ENCODE measurements at places on chromosomes 5 and 9.

GRCh38 chr5:79285833-79286232 is 49.9 kb downstream of the JMY start:
- no peak for DNase-seq

DNA sequence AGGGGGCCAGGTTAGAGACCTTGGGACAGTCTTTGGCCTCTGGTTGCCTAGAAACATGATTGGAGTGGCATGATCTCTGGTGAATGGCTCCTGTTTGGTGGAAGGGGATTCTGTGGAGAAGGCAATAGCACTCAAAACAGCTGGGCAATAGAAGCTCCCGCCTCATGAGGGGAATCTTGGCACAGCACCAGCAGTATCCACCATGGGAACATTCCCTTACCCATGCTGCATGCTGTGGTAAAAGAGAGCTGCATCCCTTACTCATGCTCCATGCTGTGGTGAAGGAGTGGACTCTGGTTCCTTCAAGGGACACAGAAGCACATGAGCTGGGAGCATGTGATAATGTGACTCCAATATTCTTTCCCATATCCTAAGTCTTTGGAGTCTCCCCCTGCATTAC is 160.6 kb downstream of the PJA2 start:
- DNase-seq = no peak

- DNase-seq = no peak
These were observed 252.9 kb upstream of the SLC24A2 start for GRCh38 chr9:20041697-20042081.

DNA sequence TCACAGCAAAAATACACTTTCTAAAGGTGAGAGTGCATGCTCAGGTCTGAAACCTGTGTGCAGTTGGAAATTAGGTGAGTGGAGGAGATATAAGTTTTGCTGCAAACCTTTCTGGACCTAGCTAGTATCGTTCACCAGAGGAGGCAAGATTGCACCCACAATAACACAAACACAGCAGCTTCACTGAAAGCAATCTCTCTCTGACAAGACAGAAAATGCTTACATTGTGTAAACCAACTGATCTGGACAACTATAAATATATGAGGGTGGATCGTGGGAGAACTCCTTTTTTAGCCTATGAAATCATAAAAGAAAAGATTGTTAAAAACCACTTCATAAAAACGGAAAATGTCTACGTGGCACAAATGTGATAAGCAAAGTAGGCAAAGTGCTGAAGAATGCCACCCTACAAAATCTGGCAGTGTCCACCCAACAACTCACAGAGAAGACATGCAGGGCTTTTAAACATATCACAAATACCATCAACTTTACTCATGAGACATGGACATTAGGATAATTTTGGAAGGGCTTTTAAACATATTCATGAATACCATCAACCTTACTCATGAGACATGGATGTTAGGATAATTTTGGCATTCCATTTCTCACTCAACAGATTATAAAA is 134.3 kb downstream of the CDH18 start:
- DNase-seq = no peak

GRCh38 chr9:104286799-104287198 is 192.7 kb downstream of the SMC2 start:
- no peak for DNase-seq

- no peak for DNase-seq
These were observed 1.3 kb downstream of the ADRB2 start for GRCh38 chr5:148827723-148828122.

DNA sequence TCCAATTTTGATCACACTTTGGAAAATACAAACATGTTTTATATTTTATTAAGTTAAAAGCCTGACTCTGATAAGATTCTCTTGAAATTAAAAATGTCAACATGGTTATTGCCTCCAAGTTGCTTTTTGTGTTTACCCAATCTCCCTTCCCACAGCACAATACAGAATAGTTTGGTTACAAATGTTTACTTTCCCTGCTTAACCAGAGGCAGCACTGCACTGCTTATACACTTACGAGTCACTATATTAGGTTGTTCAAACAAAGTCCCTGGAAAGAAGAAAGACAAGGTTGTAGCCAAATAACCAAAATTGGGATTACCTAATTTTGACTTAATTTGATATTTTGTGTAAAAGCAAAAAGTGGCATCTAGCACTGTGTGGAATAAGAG is 25.9 kb downstream of the SRFBP1 start:
- DNase-seq = no peak

DNA sequence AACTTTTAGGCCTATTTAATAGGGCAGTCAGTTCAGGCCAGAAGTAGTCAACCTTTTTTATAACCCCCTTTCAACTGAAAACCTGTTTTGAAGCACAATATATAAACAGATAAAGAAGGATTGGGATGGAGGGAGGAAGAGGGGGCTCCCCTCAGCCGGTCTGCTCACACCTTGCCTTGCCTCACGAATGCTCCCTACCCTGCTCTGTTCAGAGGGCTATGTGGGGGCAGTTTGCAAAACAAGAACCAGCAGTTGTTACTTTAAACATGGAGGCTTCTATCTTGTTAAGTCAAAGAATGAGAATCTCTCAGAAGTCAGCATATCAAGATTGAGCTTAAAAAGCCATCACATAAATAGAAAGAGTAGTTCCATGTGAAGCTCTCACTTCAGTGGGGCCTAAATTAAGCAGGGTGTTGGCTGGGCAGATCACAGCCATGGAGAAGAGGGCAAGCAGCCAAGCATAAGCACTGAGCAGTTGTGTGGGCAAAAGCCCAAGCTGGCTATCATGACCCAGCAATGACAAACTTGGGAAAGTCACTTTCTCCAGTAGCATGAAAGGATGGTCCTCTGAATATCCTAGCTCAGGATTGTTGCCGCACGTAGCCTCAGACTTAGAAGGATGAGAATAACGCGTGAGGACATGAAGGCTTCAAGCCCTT is 70.6 kb downstream of the ALDH1A1 start:
- DNase-seq = no peak

DNA sequence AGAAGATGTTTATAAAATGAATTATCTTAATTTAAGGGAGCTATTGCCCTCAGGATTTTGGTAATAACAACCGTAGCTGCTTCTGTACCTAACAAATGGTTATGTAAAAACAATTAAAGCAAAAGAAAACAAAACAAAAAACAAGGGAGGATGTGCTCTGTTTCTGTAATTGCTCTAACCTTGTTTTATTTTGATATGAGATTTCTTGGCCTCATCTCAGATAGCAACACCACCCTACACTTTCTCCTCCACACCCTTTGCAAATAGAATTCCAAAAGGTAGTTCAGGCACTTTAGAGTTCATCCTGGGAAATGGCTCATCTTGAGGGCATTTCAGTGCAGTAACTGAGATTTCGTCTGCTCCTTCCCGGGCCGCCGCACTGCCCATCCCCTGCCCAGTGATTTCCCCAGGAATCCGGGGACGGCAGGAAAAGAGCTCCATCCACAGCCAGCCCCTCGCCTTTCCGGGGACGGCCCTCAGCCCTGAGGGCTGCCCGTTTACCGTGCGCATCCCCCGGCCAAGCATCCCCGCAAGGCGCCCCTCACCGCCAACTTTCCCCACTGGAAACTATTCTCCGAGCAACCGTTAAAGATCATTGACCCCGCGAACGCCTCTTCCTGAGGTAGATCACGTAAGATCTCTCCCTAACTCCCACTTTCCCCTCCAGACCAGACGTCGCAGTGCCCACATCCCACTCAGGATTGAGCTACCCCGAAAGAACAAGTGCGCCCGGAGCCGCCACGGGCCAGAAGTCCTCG is 1.2 kb downstream of the FNBP1 start:
- no peak for DNase-seq

GRCh38 chr5:33973271-33973670 is 11.2 kb downstream of the SLC45A2 start:
- DNase-seq = no peak

GRCh38 chr9:68533678-68534077 is 7.0 kb downstream of the TMEM252 start:
- DNase-seq = no peak

DNA sequence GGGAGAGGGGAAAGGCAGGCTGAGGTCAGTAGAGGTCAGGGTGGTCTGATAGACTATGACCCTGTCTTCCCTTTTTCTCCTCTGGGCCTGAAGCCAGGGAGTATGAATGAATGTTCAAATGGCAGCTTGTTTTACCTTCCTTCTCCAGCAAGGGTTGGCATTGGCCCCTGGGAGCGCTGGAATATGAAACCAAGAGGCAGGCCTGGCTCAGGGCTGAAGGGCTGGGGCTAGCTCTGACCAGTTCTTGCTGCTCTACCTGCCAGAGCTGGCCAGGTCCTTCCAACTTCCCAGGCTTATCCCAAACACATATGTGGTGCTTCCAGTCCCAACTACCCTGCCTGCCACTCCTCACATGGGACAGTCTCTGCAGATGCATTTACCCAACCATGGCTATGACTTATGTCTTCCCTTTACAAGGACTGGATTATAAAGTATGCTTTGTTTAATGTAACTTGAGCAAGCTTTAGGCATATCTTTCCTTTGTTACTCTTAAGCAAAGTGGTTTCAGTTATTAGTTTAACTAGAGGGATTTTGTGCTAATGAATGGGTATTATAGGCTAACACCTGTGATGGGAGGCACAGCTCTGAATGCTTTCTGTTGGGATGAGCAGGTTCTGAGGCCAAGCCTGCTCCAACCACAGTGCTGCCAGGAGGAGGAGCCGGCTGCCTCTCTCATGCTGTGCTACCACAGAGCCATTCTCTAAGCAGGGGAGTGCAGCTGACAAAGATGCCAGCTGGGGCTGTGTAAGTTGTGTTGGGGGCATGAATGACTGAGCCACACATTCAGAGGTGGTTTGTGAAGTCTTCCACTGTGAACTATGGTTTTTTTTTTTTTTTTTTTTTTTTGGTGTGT is 6.1 kb downstream of the CCNI2 start:
- no peak for DNase-seq

DNA sequence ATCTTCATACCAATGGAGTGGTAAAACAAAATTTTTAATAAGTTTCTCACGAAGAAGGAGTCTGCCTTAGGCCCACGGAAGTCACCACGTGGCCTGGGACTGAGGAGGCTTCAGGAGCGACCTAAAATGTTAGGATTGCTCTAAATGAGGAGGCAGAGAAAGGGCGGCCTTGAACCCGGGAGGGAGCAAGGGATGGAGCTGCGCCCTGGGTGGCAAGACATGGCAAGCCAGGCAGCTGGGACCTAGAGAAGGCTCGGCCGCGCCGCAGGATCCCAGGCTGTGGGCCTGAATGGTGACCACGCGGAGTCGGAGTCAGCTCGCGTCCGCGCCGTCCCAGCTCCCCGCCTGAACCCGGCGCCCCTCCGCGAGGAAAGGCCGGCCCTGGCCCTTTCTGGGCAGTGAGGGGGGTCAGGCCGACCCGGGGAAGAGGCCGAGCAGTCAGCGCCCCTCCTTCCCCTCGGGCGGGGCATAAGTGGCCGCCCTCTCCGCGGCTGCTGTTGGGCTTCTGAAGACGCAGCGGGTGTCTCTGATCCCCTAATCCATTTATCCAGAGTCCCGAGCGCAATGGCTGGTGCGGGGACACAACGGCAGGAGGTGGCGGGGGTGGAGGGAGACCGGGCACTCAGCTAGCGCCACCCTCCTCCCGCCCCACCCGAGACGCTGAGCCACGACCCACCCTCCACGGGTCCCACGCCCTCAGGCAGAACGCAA is 10.6 kb downstream of the IRX1 start:
- DNase-seq = no peak

GRCh38 chr9:104915049-104915448 is 12.9 kb downstream of the ABCA1 start:
- no peak for DNase-seq

DNA sequence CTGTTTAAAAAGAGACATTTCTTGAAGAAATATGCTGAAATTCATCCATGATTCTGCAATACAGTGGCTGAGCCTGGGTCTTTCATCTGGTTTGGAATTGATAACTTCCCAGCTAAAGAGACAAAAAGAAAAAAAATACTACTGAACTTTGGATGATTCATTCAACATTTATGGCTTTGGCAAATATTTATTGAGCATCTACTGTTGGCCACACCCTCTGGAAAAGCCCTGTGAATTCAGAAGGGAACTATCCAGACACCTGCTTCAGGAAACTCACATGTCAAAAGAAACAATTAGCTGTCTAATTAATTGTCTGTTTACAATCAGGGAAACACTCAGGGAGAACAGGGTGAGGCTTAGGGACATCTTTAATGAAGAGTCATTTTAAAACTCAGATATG is 17.8 kb upstream of the ZNF622 start:
- DNase-seq = no peak

- DNase-seq = no peak
These were observed 40.9 kb downstream of the AMBP start for GRCh38 chr9:114037249-114037648.

DNA sequence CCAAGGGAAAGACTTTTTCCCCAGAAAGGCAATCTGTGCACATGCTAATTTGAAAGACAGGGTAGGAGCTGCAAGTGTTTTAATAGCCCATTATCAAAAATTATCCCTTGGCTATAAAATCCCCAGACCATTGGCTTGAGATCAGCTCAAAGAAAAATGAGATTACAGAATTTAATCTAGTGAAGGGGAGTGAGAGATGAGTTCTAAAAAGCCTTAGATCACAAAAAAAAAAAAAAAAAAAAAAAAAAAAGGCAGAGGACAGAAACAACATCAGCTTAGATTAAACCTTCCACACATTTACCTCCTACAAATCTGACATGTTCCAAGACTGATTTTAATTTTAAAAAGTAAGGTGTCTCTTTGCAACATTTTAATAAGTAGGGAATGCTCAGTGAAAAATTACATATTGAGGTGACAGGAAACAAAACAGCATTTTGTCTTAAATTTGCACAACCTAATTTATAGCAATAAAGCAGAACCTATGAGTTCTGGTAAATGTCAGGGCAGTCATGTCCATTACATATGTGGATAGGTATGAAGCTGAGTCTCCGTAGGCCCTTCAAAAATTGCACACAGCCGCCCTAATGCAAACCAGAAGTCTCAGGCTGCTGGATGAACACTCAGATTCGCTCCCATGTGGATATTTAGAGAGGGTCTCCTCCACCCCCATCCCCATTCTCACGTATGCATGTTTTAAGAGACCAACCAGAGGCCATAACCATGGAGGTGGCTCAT is 43.4 kb downstream of the NFIB start:
- DNase-seq = no peak

- no peak for DNase-seq
These were observed 101.4 kb upstream of the MSX2 start for GRCh38 chr5:174623018-174623417.

DNA sequence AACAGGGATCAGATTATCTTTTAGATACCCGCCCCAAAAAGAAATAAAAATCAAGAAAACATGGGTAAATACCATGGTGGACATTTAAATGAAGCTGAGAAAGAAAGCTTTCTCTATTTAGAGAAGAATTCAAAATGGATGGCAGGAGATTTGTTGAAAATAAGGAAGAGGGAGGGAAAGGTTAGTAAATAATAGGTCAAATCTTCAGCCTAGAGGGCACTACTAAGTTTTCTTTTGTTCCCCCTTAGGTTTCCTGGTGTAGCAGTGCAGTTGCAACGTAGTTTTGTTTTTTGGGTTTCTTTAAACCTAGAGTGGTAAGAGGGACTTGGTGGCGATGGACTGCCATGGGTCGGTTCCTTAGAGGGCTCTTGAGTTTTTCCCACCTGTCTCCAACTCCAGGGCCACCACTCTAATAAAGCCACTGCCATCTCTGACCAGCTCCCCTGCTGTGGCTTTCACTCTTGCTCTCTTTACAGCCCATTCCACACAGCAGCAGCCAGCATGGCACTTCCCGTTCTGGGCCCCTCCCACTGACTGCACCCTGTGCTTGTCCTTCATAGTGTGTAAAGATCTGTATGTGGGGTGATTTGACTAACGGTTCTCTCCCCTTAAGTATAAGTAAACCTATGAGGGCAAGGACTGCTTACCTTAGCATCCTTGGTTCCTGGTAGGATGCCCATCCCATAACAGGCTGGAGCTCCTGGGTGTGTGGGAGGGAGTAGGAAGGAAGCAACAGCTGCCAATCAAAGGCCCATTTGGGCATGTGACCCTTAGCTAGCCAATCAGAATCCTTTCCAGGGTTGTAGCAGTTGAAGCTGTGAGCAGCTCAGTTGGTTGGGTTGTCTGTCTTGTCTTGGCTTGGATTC is 118.3 kb downstream of the SLC1A3 start:
- no peak for DNase-seq
